ENCODE measurements at places on chromosomes 16 and 17. TPM values are rescaled to one million over a fixed set of nuclear protein-coding genes. Genes with fewer than 3 reads are reported as not detected.
A peak's percentile ranks its signal among the peaks of the same experiment; 100 is the strongest.

- DNase-seq: no peak
These were observed 492.3 kb upstream of the EEF2KMT start for GRCh38 chr16:5589812-5590373.

- no peak for DNase-seq
These were observed 19.6 kb downstream of the RNF135 start for GRCh38 chr17:30990458-30990857.

- no peak for DNase-seq
These were observed 16.4 kb downstream of the GJD3 start for GRCh38 chr17:40348136-40348504.

DNA sequence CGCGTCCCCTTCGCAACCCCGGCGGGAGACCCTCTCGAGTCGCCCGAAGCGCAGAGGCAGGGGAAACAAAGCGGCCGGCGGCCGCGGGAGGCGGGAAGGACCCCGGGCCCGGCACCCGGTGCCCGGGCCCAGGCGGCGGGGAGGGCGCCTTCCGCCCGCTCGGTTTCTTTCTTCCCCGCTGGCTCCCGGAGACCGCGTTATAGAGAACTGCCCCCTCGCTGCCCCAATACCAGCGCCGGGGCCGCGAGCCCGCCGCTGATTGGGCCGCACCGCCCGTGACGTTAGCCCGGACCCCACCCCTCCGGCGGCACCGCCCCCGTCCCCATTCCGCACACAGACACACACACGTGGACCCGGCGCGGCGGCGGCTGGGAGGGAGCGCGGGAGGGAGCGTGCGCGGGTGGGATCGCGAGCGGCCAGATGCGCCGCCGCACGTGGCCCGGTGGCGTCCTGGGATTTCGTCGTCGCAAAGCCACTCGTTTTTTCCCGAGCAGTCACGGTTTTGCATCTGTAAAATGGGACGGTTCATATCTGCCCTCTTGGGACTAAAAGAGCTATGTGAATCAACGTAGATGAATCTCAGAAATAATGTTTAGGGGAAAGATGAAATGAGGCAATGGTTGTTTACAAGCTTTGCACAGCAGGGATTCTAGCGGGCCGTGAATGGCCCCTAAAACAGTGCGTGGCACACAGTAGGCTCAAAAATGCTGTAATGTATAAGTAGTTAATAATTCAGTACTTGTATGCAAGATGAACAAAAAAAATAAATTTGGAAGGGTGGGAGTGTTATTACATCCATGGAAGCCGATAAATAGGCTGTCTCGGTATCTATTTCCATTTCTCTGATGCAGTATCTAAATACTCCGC is at the start of gene EPOP:
EPOP (minus strand) TSS at position 209 of the 867 bp plus-strand sequence. CDS start 462 bp downstream, outside the sequence.
- peak; percentile 90 for DNase-seq

DNA sequence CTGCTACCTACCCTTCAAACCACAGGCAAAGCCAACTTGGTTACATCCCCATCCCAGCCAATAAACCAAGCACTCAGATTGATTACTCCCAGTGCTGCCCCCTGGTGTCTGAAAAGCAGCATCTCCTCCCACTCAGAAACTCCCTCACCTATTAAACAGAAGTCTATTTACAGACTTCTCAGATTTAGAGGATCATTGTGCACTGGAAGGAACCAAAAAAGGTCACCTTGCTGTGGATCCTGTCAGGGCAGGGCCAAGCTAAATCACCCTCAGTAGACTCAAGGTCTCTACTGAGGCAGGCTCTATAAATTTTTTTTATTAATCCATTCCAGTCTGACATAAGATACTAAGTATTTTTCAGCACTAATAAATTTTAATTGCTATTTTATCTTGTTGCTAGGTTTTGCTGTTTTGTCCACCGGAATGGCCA is 17.6 kb downstream of the HIGD1B start:
- peak; percentile 70 for DNase-seq

DNA sequence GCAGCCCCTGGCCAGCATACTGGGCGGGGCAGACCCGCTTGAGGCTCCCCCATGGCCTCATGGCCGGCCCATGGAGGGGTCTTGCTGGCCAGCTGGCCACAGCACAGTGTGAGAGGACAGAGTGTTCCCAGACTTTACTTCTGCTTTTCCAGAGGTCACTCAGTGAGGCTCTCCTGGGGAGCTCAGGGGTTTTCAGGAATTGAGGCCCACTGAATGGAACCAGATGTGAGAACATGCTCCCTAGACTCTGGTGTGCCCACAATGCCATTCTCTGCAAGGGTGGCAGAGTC is 21.2 kb downstream of the ATP6V0D1 start:
- no peak for DNase-seq

DNA sequence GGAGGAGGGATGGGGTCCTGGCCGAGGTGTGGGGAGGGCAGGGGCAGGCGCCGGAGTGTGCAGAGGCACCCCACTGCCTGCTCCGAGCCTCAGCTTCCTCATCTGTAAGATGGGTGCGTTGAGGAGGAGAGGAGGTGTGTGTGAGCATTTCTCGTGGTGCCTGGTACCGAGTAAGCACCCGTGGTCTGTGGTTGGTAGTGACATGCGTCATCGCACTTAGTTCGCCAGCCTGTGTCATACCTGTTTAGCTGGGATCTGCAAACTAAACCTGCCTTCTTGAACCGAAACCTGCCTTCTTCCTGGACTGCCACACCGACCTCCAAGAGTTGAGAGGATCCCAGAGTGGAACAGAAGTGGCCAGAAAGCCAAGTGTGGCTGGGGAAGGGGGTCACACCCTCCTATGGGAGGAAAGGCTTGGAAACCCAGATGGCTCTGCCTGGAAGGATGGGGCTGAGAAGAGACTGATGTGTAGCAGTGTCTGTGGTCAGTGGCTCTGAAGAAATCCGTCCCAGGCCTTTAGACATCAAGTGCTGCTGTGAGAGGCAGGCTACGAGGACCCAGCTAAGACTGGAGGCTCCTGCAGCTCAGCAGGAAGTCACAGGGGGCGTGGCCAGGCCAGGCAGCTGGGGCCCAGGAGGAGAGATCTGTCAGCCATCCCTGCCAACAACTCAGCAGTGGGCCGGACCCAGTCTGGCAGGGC is 162.6 kb upstream of the PLCG2 start:
- DNase-seq: no peak

- no peak for DNase-seq
These were observed 27.0 kb downstream of the ZFPM1 start for GRCh38 chr16:88479793-88480760.

DNA sequence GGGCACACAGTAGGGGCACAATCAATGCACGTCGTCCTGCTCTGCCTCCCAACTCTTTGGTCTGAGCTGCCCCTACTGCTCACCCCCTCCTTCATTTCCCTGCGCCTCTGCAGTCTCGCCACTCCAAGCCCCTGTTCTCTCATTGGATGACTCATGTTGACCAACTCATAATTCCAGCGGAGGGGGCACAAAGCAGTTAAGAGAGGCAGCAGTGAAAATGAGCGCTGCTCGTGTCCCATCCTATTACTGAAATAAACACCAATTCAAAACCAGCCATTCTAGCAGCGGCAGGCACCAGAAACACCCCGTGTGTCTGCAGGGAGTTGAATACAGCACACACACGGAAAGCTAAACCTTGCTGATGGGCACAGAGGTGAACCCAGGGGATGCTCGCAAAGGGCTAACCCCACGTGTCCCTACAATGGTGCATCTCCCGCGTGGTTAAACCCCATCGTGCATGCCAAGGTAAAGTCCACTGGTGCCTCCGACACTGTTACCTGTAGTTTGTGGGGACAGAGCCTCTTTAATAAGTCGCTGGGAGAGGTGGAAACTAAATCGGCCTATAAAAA is 310.4 kb downstream of the XYLT1 start:
- DNase-seq: no peak

DNA sequence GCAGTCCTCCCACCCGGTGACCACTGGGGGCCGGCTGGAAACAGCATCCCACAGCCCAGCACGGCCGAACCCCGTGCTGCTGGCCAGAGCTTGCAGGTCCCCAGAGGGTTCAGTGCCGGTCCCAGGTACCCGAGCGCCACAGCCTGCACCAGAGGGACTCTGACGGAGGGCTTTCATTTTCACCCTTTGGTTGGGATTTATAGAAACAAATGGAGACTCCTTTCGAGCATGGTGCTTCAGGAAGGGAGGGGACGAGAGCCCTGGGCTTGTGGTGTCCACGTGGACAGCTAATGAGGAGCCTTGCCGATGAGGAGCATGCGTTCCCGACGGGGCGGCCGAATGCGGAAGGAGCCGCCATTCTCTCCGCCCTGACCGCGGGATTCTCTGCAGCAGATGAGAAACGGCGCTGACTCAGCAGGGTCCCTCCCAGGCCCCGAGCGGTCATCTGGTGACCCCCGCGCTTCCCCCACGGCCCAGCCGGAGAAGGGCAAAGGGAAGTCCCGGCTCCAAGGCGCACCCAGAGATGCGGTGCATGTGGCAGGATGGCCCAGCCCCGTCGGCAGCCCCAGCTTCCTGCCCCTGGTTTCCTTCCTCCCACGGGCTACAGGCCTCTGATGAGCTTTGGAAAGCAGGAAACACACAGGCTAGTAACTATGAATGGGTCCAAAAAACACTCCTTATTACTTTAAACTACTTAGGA is 9.8 kb downstream of the SLC38A10 start:
- peak; percentile 83 for DNase-seq

- DNase-seq: no peak
These were observed 8.1 kb upstream of the DNASE1 start for GRCh38 chr16:3646348-3646920.

GRCh38 chr17:49339354-49339753 is 22.7 kb downstream of the ZNF652 start:
- DNase-seq: no peak

GRCh38 chr17:4463818-4464476 is 30.2 kb downstream of the SPNS3 start:
- no peak for DNase-seq

- DNase-seq: no peak
These were observed 837 bp downstream of the LRRC59 start for GRCh38 chr17:50396261-50397110.

- peak; percentile 73 for DNase-seq
These were observed 128.9 kb upstream of the RCVRN start for GRCh38 chr17:10033959-10034358.

- no peak for DNase-seq
These were observed 893 bp downstream of the GINS2 start for GRCh38 chr16:85687651-85688471.

DNA sequence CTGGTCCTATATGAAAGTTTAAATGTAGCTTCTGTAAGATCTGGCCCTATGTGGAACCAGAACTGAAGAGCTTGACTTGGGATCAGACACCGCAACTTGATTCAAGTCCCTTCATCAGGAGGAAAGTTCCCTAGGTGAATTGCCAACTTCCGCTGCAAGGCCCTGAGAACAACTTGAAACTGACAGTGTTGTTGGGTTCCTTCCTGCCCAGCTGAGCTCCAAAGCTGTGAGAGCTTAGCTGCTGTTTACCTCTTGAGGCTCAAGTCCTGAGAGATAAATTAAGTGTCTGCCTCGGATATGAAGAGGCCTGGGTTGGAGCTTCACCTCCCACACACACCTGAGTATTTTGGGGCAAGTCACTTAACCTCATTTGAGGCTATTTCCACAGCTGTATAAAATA is 44.7 kb downstream of the REXO5 start:
- DNase-seq: no peak

DNA sequence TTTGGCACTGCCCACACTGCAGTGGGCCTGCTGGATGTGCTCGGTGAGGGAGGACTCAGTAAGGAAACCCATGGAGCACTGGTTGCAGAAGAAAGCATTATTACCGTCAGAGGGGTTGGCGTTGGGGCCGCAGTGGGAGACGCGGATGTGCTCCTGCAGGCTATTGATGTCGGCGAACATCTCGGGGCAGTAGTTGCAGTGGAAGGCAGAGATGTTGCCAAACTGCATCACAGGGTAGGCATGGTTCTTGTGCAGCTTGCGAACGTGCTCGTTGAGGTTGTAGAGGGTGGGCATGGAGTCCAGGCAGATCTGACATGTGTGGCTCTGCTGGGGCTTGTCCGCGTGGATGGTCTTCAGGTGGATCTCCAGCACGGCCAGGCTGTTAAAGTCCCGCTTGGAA is 218.4 kb downstream of the ZNF423 start:
- no peak for DNase-seq

DNA sequence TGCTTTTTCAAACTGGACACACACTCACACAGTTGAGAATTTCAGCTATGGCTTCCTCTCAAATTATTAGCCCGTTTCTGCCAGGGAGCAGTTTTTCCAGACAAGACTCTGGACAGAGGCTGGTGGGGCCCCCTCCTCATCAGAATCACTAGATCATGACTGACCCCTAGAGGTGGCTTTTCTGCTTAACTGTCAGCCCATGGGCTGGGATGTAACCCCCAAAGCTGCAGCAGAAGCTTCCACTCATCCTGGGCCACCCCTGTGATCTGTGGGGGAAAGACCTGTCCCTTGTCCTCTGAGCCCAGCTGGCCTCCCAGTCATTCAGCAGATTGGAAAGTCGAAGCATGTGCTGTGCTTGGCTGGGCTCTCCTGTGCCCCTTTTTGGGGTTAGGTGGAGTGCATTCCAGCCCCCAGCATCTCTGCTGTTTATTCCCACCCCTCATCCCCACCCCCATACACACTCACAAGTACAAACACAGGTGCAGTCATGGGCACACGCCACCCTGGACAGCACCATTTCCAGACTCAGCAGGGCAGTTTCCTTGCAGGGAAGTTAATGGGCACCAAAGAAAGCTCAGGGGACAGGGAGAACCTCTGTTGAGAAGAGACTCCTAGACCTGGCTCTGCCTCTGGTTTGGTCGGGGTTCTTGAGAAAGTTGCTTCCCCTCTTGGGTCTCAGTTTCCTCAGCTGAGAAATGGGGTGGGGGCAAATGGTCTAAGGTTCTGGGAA is 77.6 kb upstream of the RBL2 start:
- DNase-seq: no peak

DNA sequence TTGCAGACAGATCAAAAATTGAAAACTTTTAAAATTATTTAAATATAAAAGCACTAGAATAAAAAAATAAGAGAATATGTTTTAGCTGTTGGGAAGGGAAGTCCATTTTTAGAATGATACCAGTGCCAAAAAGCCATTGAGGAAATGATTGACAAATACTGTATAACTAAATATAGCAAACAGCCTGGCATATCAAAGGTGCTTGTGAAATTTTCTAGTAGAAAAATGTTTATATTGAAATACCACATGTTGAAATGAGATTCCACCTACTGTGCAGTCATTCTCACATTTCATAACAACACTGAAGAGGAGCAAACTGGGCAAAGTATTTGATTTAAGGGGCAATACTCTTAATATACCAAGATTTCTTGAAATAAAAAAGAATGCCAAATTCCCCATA is 183.5 kb downstream of the PHKB start:
- no peak for DNase-seq

GRCh38 chr17:13047011-13047606 is 29.3 kb upstream of the ELAC2 start:
- DNase-seq: no peak

The FBRS gene
- total RNA-seq: 16.5 TPM

The CD19 gene
- total RNA-seq: not detected

The PRSS33 gene
- total RNA-seq: not detected

The HS3ST2 gene
- total RNA-seq: 2.3 TPM

The HSD17B2 gene
- not detected for total RNA-seq

The TMEM220 gene
- total RNA-seq: 5.5 TPM

The FBXO31 gene
- total RNA-seq: 39.3 TPM

The FBXO47 gene
- total RNA-seq: not detected

The NPB gene
- total RNA-seq: not detected

The SCGB1C2 gene
- not detected for total RNA-seq

The MMP15 gene
- total RNA-seq: 36.9 TPM

The TMC5 gene
- not detected for total RNA-seq

The SLFN14 gene
- total RNA-seq: not detected
